ENCODE measurements at places on chromosomes 11 and 22.

DNA sequence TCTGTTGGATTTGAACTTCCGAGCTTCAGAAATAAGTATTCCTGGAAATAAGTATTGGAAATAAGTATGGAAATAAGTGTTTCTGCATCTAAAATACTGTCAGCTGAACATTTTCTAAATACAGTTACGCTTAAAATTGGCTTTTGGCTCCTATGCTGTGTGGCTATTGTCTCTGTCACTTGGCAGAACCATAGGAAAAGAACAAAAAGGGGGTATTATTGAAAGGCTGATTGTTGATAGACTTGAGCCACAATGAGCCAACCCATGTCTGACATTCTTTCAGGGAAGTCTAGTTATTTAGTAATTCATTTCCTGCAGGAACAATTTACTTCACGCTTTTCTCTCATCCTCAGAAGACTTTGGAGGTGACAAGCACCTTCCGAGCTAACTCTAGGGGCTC is 32.5 kb upstream of the LARGE1 start:
- no peak for DNase-seq

GRCh38 chr11:109726061-109726460 is 304.1 kb downstream of the C11orf87 start:
- DNase-seq = no peak

GRCh38 chr22:31332010-31332409 is 14.1 kb downstream of the PATZ1 start:
- DNase-seq = no peak

GRCh38 chr22:47695176-47695575 is 932.7 kb downstream of the TBC1D22A start:
- DNase-seq = no peak

- DNase-seq = peak; percentile 6
These were observed 34.6 kb upstream of the CEP126 start for GRCh38 chr11:101880222-101880621.

- DNase-seq = no peak
These were observed 13.5 kb upstream of the OAF start for GRCh38 chr11:120197251-120197891.

- DNase-seq = no peak
These were observed 470.9 kb downstream of the ETS1 start for GRCh38 chr11:128116447-128116846.

GRCh38 chr11:69881467-69882269 is 62.5 kb upstream of the FGF3 start:
- DNase-seq = no peak

DNA sequence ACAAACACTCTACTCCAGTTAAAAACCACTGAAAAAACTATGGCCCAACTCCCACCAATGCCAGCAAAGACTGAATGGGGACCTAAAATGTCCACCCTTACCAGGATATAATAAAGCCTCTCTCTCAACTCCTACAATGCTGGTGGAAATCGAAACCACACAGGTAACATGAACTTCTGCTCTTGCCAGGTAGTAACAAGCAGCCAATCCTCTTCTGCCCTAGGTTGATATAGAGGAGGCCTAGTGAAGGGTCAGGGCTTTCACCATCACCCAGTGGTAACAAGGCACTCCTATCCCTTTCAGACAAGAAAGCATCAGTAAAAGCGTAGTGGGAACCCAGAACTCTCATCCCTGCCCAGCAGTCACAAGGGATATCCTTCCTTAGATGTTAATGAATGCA is 22.6 kb downstream of the DCUN1D5 start:
- peak; percentile 49 for DNase-seq

DNA sequence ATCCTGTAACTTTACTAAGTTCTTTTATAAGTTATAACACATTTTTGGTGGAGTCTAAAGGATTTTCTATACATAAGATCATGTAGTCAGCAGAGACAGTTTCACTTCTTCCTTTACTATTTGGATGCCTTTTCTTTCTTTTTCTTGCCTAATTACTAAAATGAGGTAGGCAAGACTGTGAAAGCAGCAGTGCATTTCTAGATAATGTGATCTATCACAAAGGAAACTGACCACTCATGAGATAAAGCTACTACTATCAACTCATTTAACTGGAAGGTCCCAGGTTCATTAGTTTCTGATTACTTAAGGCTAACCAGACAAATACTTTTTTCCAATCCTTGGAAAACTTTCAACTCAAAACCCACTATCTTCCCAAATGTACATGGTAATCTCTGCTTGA is 196.2 kb upstream of the E2F8 start:
- no peak for DNase-seq

Measured in NCI-H510A treated with DMSO at 0.1 percent for 48 hours (cell line).